ENCODE measurements at places on chromosomes 4 and X. TPM values are rescaled to one million over a fixed set of nuclear protein-coding genes. Genes with fewer than 3 reads are reported as not detected.

- peaks cover 10% of the 10 kb centered on the region for H3K36me3 ChIP-seq
- H3K4me1 ChIP-seq = no peaks in the 10 kb centered on the region
- H3K4me3 ChIP-seq = no peak overlapping the region
- peak overlapping the region; percentile 34 for H3K27ac ChIP-seq
- no peaks in the 10 kb centered on the region for H3K27me3 ChIP-seq
- DNase-seq = no peak
Measured at GRCh38 chrX:11113731-11114130, 2.6 kb downstream of the HCCS start.

The HTT gene
- total RNA-seq = 55.5 TPM

GRCh38 chr4:145883101-145883694 is 55.4 kb downstream of the ZNF827 start:
- no peak overlapping the region for H3K27ac ChIP-seq
- peaks cover 3% of the 10 kb centered on the region for H3K4me1 ChIP-seq
- H3K27me3 ChIP-seq = no peaks in the 10 kb centered on the region
- H3K4me3 ChIP-seq = no peak overlapping the region

- H3K36me3 ChIP-seq = no peaks in the 10 kb centered on the region
- no peak overlapping the region for H3K27ac ChIP-seq
- H3K4me3 ChIP-seq = no peak overlapping the region
Measured at GRCh38 chr4:77576351-77576750, 29.3 kb upstream of the CXCL13 start.

The NUDT10 gene
- 0.64 TPM for total RNA-seq

GRCh38 chr4:126779436-126780166 is 853.2 kb upstream of the INTU start:
- no peak for DNase-seq
- no peaks in the 10 kb centered on the region for H3K27me3 ChIP-seq
- H3K27ac ChIP-seq = no peak overlapping the region
- H3K4me1 ChIP-seq = no peaks in the 10 kb centered on the region

The LEF1 gene
- 3.4 TPM for total RNA-seq

DNA sequence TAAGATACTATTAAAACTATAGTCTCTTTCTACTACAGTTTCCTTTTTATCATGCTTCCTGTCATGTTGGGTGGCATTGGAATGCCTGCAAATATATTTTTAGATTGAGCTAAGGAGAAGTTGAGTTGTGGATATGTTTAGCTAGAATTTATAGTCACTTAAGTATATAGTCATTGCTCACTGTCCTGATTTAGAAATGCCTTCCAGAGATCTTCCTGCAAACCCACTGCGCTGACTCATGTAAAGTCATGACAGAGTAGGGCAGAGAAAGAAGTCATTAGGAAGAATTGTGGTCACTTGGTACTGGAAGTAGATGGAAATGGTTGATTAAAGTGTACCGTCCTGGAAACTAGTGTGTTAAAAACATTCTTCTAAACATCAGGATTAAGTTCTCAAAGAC is 490.3 kb upstream of the PABPC4L start:
- H3K27me3 ChIP-seq = no peaks in the 10 kb centered on the region
- no peaks in the 10 kb centered on the region for H3K4me1 ChIP-seq
- DNase-seq = no peak
- no peak overlapping the region for H3K27ac ChIP-seq
- no peaks in the 10 kb centered on the region for H3K36me3 ChIP-seq
- no peak overlapping the region for H3K4me3 ChIP-seq

The SPANXB1 gene
- total RNA-seq = not detected

The NAP1L3 gene
- total RNA-seq = 0.40 TPM

The KLHL4 gene
- total RNA-seq = 0.15 TPM

DNA sequence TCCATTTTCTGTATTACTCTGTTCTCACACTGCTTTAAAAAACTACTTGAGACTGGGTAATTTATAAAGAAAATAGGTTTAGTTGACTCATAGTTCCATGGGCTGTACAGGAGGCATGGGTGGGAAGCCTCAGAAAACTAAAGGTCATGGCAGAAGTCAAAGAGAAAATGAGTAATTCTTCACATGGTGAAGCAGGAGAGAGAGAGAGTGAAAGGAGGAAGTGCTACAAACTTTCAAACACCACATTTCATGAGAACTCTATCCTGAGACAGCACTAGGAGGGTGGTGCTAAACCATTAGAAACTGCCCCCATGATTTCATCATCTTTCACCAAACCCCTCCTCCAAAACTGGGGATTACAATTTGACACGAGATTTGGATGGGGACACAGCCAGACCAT is 108.0 kb upstream of the PBDC1 start:
- no peaks in the 10 kb centered on the region for H3K36me3 ChIP-seq
- DNase-seq = no peak
- no peaks in the 10 kb centered on the region for H3K27me3 ChIP-seq
- no peak overlapping the region for H3K27ac ChIP-seq
- H3K4me3 ChIP-seq = no peak overlapping the region
- H3K4me1 ChIP-seq = no peaks in the 10 kb centered on the region

GRCh38 chr4:96786306-96786705 is 946.4 kb downstream of the PDHA2 start:
- no peak for DNase-seq
- H3K27me3 ChIP-seq = no peaks in the 10 kb centered on the region
- H3K27ac ChIP-seq = no peak overlapping the region
- no peaks in the 10 kb centered on the region for H3K4me1 ChIP-seq
- no peaks in the 10 kb centered on the region for H3K36me3 ChIP-seq

DNA sequence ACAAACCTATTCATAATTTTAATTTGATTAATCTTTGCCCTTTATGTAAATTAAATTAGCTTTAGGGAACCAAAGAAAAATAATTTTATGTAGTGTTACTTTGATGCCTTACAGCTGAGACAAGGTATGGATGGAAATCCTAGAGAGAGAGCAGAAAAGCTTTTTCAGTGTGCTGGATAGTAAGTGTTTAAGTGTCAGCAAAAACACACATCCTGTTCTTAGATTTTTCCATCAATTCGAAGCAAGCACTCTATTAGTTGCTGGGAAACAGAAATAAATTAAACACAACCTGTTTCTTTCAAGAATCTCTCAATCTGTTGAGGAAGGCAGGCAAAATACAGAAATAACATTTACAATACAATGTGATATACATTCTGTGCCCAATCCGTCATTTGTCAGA is 327.8 kb downstream of the GALNTL6 start:
- no peak for DNase-seq
- H3K27ac ChIP-seq = no peak overlapping the region
- H3K4me1 ChIP-seq = no peaks in the 10 kb centered on the region
- no peaks in the 10 kb centered on the region for H3K27me3 ChIP-seq
- H3K36me3 ChIP-seq = no peaks in the 10 kb centered on the region

- no peaks in the 10 kb centered on the region for H3K4me1 ChIP-seq
- H3K27ac ChIP-seq = no peak overlapping the region
- no peak overlapping the region for H3K4me3 ChIP-seq
Measured at GRCh38 chr4:38055566-38055965, 95.4 kb downstream of the PTTG2 start.

DNA sequence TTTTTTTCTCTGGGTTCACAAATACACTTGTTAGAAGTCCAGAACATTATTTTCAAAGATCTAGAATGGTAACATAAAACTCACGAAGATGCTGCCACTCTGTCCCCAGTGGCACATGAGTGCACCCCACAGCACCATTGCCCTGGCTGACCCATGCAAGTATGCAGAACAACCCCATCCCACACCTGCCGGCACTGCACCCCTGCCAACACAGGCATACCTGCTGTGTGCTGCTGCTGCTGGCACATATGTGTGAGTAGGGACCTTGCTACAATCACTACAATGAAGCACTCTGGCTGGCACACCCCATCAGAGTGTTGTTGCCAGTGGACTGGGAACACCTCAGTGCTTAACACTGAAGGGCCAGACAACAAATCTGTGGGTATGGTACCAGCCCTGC is 66.9 kb downstream of the CISD2 start:
- no peak for DNase-seq
- H3K36me3 ChIP-seq = no peaks in the 10 kb centered on the region
- no peaks in the 10 kb centered on the region for H3K4me1 ChIP-seq
- H3K27me3 ChIP-seq = no peaks in the 10 kb centered on the region

- H3K4me3 ChIP-seq = no peak overlapping the region
- H3K27ac ChIP-seq = no peak overlapping the region
- H3K36me3 ChIP-seq = no peaks in the 10 kb centered on the region
Measured at GRCh38 chr4:127772769-127773671, 9.1 kb upstream of the HSPA4L start.

DNA sequence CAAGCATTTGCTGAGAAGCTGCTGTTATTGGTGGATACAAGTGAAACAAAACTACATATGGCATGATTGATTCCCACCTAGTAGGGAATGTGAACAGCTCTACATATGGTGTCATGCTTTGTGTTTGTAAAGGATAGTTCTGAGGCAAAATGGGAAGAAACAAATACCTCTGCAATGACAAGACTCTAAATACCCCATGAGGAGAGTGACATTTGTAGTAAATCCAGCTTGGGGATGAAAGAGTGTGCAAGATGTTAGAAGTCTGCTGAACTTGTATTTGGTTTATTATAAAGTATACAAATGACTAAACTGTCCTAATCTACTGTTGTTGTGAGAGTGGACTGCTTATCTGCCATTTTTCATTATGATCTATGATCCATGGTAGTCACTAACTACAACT is 120.8 kb upstream of the HS3ST1 start:
- H3K36me3 ChIP-seq = no peaks in the 10 kb centered on the region
- no peak for DNase-seq
- H3K4me3 ChIP-seq = no peak overlapping the region
- H3K4me1 ChIP-seq = no peaks in the 10 kb centered on the region
- no peak overlapping the region for H3K27ac ChIP-seq
- H3K27me3 ChIP-seq = no peaks in the 10 kb centered on the region

GRCh38 chrX:135557344-135557743 is 36.9 kb downstream of the INTS6L start:
- H3K4me1 ChIP-seq = no peaks in the 10 kb centered on the region
- H3K4me3 ChIP-seq = no peak overlapping the region
- H3K27me3 ChIP-seq = no peaks in the 10 kb centered on the region
- H3K36me3 ChIP-seq = no peaks in the 10 kb centered on the region
- DNase-seq = no peak

The ARAP2 gene
- 10.7 TPM for total RNA-seq

The SLBP gene
- total RNA-seq = 30.1 TPM

The MMRN1 gene
- 6.7 TPM for total RNA-seq

The HPGDS gene
- 1.5 TPM for total RNA-seq

All from colonic mucosa (tissue), 4 donors.